ENCODE measurements at places on chromosomes 2 and 18.

DNA sequence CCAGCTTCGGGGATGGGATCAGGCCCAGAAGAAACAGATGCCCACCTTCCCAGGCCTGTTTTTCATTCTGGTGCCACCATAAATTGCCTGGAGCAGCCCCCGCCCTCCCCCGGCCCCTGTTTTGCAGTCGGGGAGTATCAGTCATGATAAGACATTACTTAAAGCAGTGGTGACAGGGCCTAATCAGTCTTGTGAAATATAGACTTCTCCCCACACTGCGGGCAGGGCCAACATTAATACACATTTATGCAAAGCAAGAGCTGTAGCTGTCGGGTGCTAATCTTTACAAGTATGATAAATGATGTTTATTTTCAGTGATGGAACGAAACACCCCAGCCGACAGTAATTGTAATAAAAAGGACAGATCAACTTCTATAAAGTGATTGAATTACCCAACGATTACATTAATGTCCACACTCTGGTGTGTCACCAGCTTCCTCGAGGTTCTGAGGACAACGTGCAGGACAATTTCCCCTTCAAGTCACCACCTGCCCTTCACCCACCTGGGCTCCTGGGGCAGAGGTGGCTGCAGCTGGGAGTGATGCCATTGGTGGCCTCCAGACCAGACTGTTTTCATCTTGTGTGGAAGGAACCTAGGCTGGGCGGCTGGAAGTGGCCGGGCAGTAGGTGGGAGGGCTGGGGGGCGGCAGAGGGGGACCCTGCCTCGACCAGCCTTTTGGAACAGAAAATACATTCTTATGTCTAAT lies 226.0 kb downstream of the TFCP2L1 start:
- DNase-seq: no peak

- no peak for DNase-seq
These were observed 43.4 kb upstream of the OTOF start for GRCh38 chr2:26521054-26521912.

DNA sequence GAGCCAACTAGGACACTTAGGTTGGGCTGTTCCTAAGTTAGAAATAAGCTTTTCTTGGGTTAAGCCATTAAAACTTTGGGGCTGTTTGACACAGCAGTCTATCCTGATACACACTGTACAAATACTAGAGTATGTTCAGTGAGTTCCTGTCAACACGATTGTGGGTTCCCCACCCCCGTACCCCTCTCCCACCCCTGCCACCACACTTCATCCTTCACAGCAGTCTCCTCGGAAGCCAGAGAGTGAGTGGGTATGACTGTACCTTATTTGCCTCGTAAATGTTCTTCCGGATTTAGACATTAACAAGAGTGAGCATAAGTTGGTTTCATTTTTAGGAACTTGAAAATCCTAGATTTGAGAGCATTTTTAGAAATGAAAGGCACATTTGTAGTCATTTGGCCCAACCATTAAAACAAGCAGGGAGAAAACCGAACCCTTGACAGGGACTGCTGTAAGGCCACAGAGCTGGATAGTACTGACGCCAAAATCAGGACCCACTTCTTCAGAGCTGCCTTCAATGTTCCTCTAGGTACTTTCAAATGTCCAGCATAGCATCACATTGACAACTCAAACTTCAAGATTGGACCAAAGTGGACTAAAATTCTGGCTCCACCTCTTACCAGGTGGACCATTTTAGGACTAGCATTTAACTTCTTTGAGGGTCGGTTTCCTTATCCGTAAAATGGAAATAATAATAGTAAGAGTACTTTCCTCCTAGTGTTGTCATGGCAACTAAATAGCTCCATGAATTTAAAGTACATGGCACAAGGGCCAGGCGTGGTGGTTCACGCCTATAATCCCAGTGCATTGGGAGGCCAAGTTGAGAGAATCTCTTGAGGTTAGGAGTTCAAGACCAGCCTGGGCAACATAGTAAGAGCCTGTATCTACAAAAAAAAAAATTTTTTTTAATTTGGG lies 166.3 kb upstream of the SERTAD2 start:
- DNase-seq: no peak

DNA sequence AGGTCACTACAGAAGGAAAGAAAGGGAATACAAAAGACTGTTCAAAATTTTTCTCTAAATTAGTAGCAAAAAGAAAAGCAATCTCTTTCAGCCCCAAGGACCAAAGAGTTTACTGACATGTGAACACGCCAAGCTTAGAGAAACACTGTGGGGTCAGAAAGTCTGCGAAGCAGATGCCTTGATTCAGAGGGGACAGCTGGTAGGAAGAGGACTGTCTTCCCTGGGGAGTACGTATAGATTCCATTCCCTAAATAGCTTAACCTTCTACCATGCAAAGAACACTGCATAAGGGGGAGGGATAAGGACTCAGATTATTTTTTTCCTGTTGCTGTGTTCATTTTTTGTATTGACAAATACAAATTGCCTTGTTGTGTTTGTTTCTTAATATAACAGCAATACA lies 96.1 kb downstream of the IRS1 start:
- DNase-seq: no peak

DNA sequence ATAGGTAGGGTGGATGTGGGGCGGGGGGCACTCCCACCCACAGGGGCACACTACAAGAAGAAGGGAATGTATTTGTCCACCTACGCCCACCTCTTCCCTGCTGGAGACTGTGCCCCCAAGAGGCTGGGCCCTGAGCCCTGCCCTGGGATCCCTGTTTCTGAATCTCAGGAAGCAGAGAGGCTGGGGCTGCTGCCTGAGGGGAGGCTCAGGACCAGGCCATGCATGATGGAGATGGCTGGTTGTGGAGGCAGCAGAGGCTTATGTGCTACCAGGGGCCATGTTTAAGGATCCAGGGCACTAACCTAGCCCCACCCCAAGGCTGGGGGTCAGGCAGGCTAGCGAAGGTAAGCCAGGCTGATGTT lies 81.1 kb upstream of the OTOF start:
- no peak for DNase-seq

DNA sequence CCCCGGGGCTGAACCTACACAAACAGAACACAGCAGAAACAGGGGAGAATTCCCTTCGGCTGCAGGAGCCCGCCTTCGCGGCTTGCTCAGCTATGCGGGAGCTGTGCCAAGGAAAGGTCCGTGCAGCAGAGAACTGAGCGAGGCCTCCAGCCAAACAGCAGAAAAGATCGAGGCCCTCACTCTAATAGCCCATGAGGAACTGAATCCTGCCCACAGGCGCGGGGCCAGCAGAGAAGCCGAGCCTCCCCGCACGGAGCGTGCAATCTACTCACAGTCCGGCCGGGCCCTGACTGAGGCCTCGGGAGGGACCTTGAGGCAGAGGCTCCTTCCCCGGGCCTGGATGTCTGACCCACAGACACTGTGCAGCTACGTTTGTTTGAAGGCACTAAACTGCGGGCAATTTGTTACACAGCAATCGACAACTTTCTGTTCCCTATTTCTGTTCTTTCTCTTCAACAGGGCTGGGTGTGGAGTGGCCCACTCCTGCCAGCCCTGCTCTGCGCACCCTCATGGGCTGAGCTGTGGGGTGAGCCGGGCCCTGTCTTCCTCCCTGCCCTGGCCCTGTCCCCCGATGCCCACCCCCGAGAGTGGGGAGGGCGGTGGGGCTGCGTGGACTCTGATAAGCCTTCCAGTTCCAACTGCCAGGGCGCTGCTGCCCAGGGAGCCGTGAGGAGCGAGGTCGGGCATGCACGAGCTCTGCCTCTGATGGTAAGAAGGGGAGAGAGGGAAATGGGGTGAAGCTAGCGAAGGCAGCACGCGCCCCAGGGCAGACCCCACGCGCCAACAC lies 13.7 kb downstream of the HES6 start:
- DNase-seq: no peak

- no peak for DNase-seq
These were observed 33.0 kb downstream of the PRKD3 start for GRCh38 chr2:37291680-37292079.

- no peak for DNase-seq
These were observed 1160.7 kb downstream of the CNTNAP5 start for GRCh38 chr2:125185691-125186270.

DNA sequence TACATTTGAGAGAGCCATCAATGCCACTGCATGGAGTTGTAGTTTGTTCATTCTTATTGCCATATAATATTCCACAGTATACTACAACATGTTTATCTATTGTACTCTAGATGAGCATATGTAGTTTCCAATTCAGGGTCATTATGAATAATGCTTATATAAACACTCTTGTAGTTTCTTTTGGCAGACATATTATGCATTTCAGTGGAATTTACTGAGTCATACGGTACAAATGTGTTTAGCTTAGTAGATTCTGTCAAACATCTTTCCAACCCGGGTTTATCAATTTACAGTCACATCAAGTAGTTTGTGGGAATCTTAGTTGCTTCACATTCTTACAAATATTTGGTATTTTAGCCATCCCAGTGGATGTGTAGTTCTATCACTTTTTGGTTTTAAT lies 161.1 kb downstream of the KCNH7 start:
- DNase-seq: no peak

DNA sequence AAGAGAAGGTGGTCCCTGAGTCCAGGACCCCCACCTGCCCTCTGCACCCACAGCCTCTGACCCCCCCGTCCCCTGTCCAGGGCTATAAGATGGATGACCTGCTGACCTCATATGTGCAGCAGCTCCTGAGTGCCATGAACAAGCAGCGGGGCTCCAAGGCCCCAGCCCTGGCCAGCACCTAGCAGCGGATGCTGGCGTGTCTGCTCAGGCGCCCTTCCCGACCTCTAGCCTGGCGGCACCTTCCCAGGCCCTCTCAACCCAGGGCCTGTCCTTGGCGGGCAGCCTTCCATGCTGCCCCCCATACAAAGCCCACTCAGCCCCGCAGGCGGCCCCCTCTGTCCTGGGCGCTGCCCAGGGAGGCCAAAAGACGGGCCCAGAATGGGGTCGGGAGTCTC lies 8.7 kb upstream of the GPR17 start:
- no peak for DNase-seq

DNA sequence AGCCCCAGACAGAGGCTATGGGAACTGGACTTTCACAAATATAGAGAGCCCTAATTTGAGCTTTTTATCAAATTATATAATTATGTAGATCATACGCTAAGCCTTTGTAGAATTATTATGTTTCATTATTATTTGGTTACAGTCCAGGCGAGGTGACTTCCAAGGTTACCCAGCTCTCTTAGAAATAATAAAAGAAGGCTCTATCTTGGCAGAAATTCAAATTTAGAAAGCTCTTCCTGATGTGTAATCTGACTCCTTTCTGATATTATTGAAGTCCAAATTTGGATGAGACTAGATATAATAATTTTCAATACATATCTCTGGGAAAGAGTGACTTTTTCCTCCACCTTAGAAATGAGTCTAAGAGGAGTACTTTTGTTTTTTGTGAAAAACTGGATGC lies 4.8 kb upstream of the SLC38A11 start:
- DNase-seq: no peak

DNA sequence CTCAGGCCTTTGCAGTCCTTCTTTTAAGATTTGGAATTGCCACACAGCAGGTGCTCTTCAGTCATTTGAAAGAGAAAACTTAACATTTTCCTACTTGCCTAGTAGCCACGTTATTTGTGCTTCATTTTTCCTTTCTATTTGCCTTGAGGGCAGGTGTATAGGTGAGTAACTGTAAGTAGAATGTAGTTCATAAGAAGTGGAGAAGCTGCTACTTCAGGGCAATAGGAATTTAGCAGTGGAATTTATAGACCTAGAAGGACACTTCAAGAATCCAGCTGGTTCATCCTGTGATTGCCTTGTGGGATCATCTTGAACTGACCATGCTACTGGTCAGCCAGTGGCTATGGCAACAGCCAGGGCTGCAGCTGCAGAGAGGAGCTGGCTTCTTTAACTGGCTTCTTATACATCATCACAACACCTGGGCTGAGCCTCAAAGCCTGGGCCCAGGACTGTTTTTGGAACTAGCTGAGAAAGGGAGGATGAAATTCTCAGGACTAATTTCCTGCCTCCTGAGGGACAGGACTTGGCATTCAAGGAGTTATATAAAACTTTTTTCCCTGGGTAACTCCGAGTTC lies 5.1 kb upstream of the LANCL1 start:
- no peak for DNase-seq

DNA sequence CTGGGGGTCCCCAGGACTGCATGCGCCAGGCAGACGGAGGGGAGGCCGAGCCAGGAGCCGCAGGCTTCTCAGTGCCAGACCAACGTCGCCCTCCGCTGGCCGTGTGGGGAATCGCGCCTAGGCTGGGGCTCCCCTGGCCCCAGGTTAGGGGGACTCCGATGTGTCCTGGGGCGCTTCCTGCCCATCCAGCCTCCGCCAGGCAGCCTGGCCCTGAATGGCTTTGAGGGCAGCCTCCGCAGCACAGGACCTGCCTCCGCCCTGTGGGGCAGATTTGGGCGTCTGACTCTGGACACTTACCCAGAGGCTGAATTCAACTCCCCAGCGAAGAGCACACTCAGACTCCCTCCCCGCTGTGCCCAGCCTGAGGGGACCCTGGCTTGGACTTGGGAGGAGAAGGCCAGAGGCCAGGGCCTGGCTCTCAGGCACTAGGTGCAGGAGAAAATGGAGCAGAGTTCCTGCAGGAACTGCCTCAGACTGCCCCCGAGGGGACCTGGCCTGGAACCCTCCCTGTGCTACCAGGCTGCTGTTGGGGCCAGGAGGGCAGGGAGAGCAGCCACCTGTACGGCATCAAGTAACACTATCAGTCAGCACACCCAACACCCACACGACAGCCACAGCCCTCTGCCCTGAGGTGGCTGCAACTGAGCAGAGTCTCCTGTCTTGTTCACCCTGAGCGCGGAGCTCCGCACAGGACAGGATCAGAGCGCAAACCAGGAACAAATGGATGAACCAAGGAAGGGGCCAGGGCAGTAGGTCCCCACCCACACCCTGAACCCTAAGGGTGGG lies 597 bp upstream of the TEKT4 start:
- no peak for DNase-seq

GRCh38 chr18:74760436-74760835 lies 162.8 kb downstream of the ZNF407 start:
- DNase-seq: no peak

DNA sequence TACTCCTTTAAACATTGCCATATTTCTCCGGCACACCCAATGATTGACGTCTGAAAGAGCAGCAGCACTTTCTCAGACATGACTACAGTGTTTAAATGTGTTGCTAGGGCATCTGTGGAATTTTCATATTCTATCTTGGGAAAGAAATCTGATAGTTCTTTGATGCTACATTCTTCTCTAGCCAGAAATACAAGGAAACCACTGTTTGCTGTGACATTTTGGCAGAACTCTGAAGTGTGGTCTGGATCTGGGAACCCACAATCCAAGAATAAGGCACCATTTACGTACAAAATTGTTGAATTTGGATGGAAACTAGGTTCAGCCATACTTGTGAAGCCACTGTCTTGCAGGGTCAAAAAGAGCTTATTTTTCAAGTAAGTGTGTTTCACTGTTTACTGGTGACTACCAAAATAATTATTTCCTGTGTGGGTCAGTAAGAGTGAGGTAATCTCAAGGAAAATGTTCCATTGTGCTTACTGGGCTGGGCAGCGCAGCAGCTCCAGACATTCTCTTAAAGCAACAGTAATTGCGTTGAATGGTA lies 21.3 kb upstream of the CD28 start:
- DNase-seq: no peak

DNA sequence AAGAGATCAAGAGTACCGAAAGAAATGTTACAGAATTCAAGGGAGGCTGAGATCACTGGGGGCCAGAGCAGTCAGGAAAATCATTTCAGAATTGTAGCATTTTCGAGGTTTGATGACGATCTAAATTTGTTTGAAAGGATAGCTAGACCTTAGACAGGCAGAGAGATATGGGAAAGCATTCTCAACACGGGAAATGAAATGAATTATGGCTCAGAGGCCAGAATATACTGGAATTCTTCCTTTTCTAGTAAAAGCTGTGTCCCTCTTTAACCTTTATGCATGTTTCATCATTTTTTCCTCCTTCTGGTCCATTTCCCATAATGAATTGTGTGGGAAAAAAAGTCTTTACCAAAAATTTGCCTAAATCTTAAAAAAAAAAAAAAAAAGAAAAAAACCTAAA lies 78.8 kb downstream of the NABP1 start:
- no peak for DNase-seq

All from stimulated activated CD8-positive, alpha-beta memory T cell treated with anti-CD3 and anti-CD28 coated beads, Interleukin-15, amount 100 ng/mL, for 24 hours (primary cell).